NAMALWA (cell line): ENCODE measurements at places on chromosomes 2 and 18.

- no peak for DNase-seq
Observed at GRCh38 chr2:95524195-95524594, 39.6 kb upstream of the TRIM43B start.

DNA sequence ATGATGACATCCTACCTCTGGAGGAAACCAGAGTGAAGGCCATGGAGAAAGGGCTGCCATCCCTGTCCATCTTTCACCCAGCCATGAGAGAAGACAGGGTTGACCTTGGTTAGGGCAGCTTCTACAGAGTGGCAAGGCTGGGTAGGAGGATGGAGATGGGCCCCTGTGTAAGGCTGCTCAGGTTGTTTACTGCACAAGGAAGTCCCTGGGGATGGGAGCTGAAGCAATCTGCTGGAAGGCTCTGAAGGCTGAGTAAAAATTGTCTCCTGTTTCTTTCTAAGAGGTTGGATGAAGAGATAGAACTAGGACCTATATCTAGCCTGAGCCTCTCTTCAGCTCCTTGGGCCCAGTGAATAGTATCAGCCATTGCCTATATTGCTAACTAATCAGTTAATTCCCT is 14.4 kb downstream of the ELMOD3 start:
- DNase-seq: no peak

DNA sequence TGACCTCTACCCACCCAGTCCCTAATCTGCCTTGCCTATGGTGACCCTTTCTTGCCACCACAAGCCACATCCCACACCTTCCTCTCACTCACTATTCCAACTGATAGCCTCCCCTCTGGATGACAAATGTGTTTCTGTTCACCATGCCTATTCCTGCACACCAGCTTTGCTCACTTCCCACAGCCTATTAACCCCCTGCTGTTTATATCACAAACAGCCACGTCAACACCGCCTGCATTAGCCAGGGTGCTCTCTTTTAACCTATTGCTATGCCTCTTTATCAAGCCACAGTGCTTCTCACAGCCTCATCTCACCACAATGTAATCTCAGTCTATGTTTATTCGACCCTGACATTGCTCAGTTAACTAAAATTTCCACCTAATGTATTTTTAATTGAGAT is 271.8 kb downstream of the SUCLG1 start:
- no peak for DNase-seq

- no peak for DNase-seq
Observed at GRCh38 chr2:44187251-44187650, 18.6 kb downstream of the PPM1B start.

GRCh38 chr2:95325026-95325425 is 27.9 kb downstream of the KCNIP3 start:
- no peak for DNase-seq

- DNase-seq: peak; percentile 47
Observed at GRCh38 chr18:71849407-71849806, 694.7 kb downstream of the CBLN2 start.
